ENCODE measurements at places on chromosomes 6 and 20. TPM values are rescaled to one million over a fixed set of nuclear protein-coding genes. Genes with fewer than 3 reads are reported as not detected.

GRCh38 chr6:168014428-168014827 lies 17.0 kb downstream of the KIF25 start:
- no peak for DNase-seq

ZBP1 gene
- total RNA-seq, result 0.43 TPM

PCSK2 gene
- 0.35 TPM for total RNA-seq

- no peak for DNase-seq
Observed at GRCh38 chr6:63527658-63528514, 44.4 kb upstream of the LOC128125822 start.

CEP162 gene
- total RNA-seq, result 4.3 TPM

All from cardiac septum (tissue), 1 donor.